ENCODE measurements at places on chromosomes 7 and 10. TPM values are rescaled to one million over a fixed set of nuclear protein-coding genes. Genes with fewer than 3 reads are reported as not detected.

Gene RAB18
- total RNA-seq, result 35.5 TPM

Gene CALHM1
- not detected for total RNA-seq

DNA sequence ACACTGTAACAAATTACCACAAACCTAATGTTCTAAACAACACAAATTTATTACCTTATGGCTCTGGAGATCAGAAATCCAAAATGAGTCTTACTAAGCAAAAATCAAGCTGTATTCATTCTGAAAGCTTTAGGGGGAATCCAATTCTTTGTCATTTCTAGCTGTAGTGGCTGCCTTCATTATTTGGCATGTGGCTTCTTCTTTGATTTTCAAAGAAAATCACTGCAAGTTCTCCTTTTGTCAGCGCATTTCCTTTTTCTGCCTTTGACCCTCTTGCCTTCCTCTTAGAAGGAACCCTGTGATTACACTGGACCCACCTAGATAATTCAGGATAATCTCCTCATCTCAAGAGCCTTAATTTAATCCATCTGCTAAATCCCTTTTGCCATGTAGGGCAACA, 36.9 kb downstream of the ZPBP start:
- H3K4me3 ChIP-seq, result no peak overlapping the region
- no peak overlapping the region for H3K27ac ChIP-seq
- no peaks in the 10 kb centered on the region for H3K36me3 ChIP-seq
- no peaks in the 10 kb centered on the region for H3K4me1 ChIP-seq
- H3K27me3 ChIP-seq, result no peaks in the 10 kb centered on the region

- H3K27ac ChIP-seq, result peak overlapping the region; percentile 20
- no peak overlapping the region for H3K4me3 ChIP-seq
- no peaks in the 10 kb centered on the region for H3K36me3 ChIP-seq
Observed at GRCh38 chr7:92622685-92623084, 32.5 kb upstream of the FAM133B start.

DNA sequence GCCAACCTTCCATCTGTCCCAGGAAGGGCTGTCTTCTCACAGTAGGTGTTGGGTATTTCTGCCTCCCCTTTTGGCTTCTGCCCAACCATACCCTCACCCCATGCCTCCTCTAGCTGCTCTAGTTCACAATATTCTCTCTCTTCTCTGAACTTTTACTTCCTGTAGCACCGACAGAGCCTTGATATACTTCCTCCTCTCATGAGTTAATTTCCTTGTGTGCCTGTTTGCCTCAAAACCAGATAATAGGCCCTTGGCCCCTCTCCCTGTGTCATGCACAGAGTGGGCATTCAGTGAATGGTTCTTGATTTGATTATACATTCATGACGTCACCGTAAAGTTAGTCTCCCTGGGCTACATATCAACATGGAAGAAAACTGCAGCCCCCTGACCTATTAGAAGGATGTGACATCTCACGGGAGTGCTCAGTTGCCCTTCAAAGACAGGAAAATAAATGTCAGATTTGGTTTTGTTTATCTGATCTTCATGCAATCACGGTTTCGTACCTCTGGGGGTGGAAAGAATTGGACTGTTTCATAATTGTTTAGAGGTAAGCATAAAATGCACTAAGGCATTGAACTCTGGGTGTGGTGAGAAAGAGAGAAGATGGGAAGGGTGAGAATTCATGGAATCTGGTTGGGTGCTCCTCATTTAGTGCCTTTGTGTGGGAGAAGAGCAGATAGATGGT, 127.7 kb downstream of the ITIH5 start:
- no peak for DNase-seq
- H3K4me3 ChIP-seq, result no peak overlapping the region
- peaks cover 3% of the 10 kb centered on the region for H3K4me1 ChIP-seq
- H3K36me3 ChIP-seq, result no peaks in the 10 kb centered on the region
- no peak overlapping the region for H3K27ac ChIP-seq
- H3K27me3 ChIP-seq, result no peaks in the 10 kb centered on the region

DNA sequence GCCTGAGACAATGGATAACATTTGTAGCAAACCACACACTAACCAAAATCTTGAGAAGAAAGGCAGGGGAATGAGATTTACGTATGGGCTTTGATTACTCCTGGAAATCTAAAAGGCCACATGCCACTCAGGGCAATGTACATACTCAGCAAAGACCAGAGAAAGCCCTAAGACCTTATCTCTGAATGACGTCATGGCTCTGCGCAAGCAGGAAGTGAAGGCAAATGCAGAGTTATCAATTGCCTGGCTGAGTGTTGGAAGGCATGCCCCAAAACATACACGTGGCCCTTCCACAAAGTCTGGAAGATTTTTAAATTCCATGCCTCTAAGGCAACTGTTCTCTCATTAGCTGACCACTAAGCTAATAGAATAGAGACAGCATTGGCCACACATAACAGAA, 90.9 kb upstream of the NRBF2 start:
- H3K36me3 ChIP-seq, result no peaks in the 10 kb centered on the region
- H3K27me3 ChIP-seq, result no peaks in the 10 kb centered on the region
- no peak for DNase-seq
- H3K4me1 ChIP-seq, result no peaks in the 10 kb centered on the region
- H3K4me3 ChIP-seq, result no peak overlapping the region

DNA sequence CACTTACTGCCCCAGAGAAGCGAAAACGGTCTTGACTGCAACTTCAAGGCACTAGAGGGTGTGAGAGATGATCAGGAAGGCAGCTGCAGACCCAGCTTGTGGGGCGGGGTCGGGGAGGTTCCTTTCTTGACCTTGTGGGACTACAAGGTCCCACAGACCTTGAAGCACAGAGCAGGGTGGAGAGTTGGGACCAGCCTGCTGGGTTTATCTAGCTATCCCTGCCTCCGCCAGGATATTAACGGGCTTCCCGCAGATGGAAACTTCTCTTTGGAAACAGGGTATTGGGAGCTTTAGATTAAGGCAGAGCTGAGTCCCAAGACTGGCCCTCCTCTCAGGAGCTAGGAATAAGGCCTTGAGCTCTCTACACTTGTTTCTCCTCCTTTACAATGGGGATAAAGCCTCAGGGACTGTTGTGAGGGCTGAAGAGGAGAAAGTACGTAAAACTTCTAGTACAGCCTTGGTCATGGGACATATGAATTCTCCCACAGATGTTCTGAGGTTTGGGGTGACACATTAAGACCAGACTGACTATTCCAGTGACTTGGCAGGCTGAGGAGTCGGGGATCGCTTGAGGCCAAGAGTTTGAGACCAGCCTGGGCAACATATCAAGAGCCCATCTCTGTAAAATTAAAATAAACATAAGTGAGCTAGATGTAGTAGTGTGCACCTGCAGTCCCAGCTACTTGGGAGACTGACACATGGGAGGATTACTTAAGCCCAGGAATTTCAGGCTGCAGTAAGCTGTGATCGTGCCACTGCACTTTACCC, 153.2 kb downstream of the CDH23 start:
- no peaks in the 10 kb centered on the region for H3K36me3 ChIP-seq
- H3K27me3 ChIP-seq, result no peaks in the 10 kb centered on the region
- no peak overlapping the region for H3K27ac ChIP-seq
- no peak for DNase-seq
- H3K4me1 ChIP-seq, result peaks cover 9% of the 10 kb centered on the region

Gene ADAM12
- 2.2 TPM for total RNA-seq

- no peak for DNase-seq
- no peak overlapping the region for H3K4me3 ChIP-seq
- no peaks in the 10 kb centered on the region for H3K27me3 ChIP-seq
- no peaks in the 10 kb centered on the region for H3K36me3 ChIP-seq
- peaks cover 8% of the 10 kb centered on the region for H3K4me1 ChIP-seq
Observed at GRCh38 chr10:61197057-61197456, 253.1 kb upstream of the RHOBTB1 start.

- no peak for DNase-seq
- peaks cover 7% of the 10 kb centered on the region for H3K4me1 ChIP-seq
- H3K36me3 ChIP-seq, result no peaks in the 10 kb centered on the region
- no peaks in the 10 kb centered on the region for H3K27me3 ChIP-seq
Observed at GRCh38 chr7:5452937-5453540, 29.4 kb upstream of the TNRC18 start.

DNA sequence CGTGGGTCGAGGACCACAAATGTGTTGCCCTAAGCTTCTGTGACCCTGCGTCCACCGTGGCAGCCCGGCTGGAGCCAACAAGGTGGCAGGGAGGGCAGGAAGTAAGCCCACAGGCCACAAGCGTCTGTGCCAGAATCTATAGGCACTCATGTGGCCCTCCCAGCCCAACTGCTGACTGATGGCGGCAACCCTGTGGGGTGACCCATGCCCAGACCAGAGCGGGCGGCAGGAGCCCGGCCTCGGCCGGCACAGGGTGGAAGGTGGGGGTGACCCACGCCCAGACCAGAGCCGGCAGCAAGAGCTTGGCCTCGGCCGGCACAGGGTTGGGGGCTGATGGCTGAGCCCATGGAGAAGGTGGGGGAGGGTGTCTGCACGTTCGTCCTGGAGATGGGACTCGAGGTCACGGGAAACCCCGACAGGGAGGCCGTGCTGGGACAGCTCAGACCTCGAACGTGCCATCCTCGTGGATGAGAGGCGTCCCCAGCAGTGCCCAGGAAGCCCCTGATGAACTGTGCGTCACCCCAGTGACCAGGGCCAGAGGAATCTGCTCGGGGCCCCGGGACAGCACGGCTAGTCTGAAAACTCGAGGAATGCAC, 181.0 kb downstream of the ELFN1 start:
- H3K27me3 ChIP-seq, result no peaks in the 10 kb centered on the region
- no peaks in the 10 kb centered on the region for H3K36me3 ChIP-seq
- no peak for DNase-seq
- no peak overlapping the region for H3K27ac ChIP-seq
- H3K4me1 ChIP-seq, result no peaks in the 10 kb centered on the region

Gene FAM237B
- total RNA-seq, result not detected

DNA sequence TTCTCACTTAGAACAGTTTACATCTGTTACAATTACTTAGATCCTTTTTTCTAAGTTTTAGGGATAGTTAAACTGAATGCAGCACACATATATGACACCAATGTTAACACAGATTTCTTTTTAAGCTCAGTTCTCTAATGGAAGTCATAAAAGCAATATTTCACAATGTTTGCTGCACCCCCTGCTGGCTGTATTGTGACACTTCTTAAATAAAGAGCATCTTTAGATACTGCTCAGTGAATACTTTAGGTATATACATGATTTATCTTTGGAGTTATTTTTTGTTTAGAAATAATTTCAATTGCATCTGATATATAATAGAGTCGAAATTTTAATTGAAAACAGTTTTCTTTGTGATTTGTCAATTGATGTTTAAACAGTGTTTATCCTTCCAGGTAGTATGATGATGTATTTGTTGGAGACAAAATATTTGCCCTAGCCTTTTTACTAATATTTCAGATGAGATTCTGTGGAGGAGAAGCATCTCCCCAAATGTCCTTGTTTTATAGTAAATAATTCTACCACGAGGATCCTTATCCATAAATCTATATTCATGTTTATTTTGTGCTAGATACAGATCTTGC, 174.4 kb downstream of the ST7 start:
- no peak for DNase-seq
- no peaks in the 10 kb centered on the region for H3K36me3 ChIP-seq
- no peaks in the 10 kb centered on the region for H3K27me3 ChIP-seq
- H3K4me3 ChIP-seq, result no peak overlapping the region
- H3K27ac ChIP-seq, result no peak overlapping the region

DNA sequence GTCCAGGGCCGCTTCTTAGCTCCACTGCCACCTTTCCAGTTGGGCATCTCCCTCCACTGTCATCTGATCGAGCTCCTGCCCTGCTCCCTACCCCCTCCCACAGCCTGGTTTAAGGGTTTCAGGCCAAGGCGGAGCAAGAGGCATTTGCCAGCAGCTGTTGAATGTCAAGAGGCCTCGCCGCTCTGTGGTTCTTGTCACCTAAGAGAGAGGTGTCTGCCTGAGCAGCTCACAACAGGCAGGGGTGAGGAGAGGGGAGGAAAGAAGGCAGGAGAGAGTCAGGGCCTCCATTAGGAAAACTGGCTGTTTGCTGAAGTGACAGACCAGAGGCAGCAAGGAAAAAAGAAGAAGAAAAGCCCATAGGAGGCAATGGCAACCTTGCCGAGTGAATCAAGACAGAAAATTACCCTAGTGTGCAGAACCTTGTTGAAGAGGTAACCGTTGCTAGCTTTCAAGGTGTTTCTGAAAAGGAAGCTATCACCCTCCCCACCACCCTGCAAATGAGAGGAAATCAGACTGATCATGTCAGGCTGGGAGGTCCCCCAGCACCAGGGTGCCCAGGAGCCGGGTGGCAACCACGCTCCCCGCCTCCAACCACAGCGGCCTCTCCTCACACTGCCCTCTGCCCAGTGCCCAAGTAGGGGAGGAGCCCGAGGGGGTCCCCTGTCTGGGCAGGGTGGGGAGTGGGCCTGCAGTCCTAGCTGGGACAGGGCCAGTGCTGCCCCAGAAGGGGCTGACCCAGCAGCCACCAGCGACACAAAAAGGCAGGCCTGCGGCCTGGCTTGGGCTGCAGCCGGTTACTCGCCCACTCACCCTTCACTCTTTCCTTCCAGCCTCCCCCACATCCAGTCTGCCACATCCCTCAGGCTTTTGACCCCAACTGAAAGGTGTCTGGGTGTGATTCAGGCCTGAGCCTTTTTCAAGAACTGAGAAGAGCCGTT, 7.1 kb downstream of the GATA3 start:
- peaks cover 6% of the 10 kb centered on the region for H3K27me3 ChIP-seq
- H3K4me3 ChIP-seq, result no peak overlapping the region
- H3K36me3 ChIP-seq, result no peaks in the 10 kb centered on the region
- no peak for DNase-seq

DNA sequence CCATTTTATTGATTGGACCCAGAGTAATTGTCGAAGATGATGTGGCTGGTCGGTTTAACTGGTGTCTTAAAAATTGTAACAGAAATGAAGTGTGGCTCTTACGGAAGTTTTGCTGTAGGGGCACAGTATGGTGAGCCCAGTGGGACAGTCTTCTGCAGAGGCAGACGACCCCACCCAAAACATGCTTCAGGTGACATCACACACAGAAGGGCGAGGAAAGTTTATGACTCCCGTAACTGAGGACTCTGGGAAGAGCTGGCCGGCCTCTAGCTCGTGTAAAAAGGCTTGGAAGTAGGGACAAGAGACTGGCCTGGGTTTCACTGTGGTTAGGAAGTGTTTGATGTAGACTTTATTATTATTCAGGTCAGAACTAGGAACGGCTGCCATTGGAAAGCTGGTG, 73.3 kb downstream of the HTR5A start:
- H3K4me3 ChIP-seq, result no peak overlapping the region
- no peaks in the 10 kb centered on the region for H3K36me3 ChIP-seq
- no peak for DNase-seq
- H3K27ac ChIP-seq, result no peak overlapping the region
- H3K27me3 ChIP-seq, result no peaks in the 10 kb centered on the region
- H3K4me1 ChIP-seq, result no peaks in the 10 kb centered on the region

DNA sequence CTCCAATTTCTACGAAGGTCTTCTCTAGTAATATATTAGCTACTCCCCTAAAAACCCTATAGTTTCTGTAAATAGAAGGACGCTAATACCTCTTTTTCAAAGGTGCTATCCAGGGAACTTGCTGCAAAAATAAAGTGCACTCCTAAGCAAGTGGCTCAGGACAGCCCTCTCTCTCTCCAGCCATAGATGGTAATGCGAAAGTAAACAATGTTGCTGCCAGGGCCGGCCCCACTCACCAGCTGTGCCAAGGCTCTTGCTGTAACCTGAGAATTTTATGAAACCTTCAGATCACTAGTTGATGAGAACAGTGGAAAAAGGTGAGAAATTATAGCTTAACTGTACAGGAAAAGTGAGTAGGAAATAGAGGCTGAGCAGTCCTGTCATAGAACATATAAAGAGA, 10.9 kb upstream of the TAS2R39 start:
- H3K36me3 ChIP-seq, result no peaks in the 10 kb centered on the region
- H3K4me1 ChIP-seq, result no peaks in the 10 kb centered on the region
- no peak overlapping the region for H3K4me3 ChIP-seq
- DNase-seq, result no peak

Gene SPACDR
- total RNA-seq, result not detected

Gene AOAH
- total RNA-seq, result 20.2 TPM

- H3K4me3 ChIP-seq, result no peak overlapping the region
- H3K36me3 ChIP-seq, result no peaks in the 10 kb centered on the region
- no peak overlapping the region for H3K27ac ChIP-seq
- H3K4me1 ChIP-seq, result no peaks in the 10 kb centered on the region
Observed at GRCh38 chr10:15280462-15280861, 90.6 kb downstream of the FAM171A1 start.
